ENCODE measurements at places on chromosomes 7 and 10.
A peak's percentile ranks its signal among the peaks of the same experiment; 100 is the strongest.

GRCh38 chr7:129859183-129859582 lies 93.6 kb downstream of the UBE2H start:
- no peak for DNase-seq

- no peak for DNase-seq
These were observed 338 bp downstream of the ATP6V0E2 start for GRCh38 chr7:149873970-149874643.

DNA sequence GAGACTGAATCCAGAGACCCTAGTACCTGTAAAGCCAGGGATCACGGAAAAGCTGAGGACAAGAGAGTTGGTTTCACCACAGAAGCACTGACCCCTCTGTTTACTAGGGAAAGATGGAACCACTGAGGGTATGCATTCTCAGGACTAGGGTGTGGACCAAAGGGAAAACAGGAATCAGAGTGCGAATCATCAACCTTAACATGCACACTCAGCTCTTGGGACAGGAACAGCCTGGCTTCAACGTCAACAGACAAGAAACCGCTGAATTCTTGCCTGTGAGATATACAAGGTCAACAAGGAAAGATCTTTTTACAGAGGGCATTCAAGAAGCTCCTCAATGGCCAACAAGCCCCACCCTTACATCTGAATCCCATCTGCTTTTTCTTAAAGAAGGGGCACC lies 14.9 kb downstream of the TNRC18 start:
- DNase-seq, result no peak

DNA sequence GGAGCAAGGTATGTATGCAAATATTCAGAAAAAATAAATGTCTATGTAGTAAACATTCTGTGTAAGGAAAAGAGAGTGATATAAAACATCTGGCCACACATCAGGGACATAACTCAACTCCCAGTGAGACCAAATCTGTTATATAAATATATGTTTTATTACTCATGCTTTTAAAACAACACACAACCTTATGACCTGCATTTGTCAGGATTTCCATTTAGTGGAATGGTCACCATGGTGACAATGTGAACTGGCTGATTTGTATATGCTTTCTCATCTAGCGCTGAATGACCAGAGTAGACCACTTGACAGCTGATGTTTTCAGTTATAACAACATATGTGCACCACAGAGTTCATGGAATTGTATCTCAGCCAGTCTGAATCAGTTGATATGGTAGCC lies 551.7 kb downstream of the HTR7 start:
- DNase-seq, result peak; percentile 96

GRCh38 chr7:40608321-40609075 lies 473.7 kb downstream of the SUGCT start:
- no peak for DNase-seq

DNA sequence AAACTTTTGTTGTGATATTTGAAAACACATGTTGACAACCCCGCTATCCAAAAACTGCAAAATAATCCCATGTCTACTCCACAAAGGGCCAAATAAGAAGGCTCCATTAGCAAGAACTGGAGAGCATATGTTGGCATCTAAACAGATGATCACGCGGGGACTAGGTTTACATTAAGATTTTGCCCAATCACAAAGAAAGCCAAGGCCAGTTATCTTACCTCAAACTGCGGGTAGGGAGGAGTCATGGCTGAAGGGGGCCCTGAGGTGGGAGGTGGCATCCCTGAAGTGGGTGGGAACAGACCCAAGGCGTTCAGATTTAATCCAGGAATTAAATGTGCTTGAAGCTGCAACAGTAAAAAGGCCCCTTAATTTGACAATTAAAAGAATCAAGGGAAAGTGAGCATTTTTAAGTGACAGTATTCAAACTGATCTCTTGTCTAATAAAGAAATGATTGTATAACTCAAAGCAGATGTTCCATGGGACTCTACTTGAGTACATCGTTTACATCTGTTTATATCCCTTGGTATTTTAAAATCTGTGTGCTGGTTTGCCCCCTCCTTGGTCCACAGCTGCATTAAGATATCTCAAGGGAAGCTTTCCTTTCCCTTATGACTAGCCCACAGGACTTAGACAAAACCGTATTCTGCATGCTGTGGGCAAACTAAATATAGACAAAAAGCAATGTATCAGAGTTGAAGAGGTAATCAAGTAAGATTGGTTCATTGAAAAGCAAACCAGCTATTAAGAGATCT lies 42.9 kb downstream of the MALSU1 start:
- DNase-seq, result no peak

GRCh38 chr10:126387041-126387921 lies 996 bp downstream of the ADAM12 start:
- DNase-seq, result no peak

- no peak for DNase-seq
These were observed 41.3 kb upstream of the CALN1 start for GRCh38 chr7:72453471-72453870.

- no peak for DNase-seq
These were observed 52.1 kb upstream of the NME8 start for GRCh38 chr7:37796138-37796775.

GRCh38 chr7:131106681-131107336 lies 220.9 kb upstream of the MKLN1 start:
- DNase-seq, result no peak

DNA sequence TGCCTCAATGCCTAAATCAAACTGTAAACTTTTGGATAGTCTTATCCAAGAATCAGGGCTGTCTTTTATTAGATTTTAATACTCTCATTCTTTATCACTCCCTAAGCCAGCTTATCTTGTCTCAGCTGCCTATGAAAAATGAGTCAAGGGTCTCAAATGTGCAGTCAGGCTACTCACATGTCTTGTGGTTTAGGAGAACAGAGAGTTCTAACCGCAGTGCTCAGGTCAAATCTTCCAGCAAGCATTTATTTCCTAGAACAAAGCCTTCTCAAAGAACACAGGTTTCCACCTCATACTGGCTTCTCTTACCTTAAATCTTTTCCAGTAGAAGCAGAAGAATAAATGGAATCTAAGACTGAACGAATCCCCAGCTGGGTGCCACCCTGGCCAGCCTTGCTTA lies 23.5 kb downstream of the HTR5A start:
- no peak for DNase-seq

DNA sequence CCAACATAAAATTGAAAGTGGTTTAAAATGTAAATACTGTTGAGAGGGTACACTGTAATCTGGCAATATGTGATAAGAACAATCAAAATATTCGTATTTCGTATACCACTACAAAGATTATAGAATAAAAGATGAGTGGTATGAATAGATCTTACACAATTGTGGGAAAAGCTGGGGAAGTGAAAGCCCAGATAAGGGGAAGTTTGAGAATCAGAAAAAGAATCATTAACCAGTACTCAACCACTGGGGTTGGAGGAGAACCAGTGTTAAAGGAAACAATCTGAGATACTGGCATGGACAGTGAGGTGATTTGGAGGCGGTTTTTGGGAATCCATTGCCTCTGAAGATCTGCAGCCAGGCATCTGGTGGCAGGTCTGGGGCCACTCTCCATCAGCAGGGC lies 59.7 kb upstream of the CDK14 start:
- no peak for DNase-seq

GRCh38 chr7:70681469-70682350 lies 450.2 kb upstream of the GALNT17 start:
- no peak for DNase-seq

- DNase-seq, result no peak
These were observed 102.2 kb downstream of the MYOF start for GRCh38 chr10:93379731-93380575.

DNA sequence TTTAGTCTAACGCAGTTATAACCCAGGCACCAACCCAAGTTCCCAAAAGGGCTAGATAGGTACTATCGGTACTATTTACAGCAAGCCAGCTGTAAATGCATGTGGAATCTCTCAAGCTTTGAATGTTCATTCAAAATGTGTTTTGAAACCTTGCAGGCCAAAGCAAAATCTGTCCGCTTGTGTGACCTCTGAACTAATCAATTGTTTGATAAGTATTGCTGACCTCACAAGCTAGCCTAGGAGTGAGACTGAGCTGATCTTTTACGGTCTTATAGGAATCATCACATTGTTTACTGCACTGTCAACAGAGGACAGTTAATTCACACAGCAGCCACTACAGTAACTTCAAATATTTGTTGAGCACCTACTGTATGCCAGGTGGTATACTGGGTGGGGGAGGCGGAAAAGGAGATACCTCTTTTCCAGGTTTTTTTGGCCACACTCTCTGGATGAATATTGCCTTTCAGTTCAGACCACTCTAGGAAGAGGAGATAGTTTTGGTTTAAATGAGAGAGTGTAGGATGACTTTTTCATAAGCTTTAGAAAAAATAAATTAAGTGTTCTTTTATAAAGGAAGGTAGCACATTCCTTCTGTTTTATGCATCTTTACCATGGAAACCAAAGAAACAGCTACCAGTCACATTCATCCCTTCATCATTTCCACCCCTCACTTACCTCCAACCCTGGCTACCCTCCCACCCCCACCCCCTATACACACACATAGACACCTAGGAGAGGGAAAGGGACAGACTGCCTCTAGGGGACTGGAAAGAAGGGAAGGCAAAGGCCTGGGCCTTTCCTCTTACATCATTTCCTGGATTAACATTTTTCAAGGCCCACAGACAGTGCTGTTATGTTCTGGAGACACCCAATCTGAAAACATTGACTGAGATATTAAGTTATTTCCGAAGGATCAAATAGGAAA lies 2.4 kb downstream of the PAPSS2 start:
- DNase-seq, result no peak

DNA sequence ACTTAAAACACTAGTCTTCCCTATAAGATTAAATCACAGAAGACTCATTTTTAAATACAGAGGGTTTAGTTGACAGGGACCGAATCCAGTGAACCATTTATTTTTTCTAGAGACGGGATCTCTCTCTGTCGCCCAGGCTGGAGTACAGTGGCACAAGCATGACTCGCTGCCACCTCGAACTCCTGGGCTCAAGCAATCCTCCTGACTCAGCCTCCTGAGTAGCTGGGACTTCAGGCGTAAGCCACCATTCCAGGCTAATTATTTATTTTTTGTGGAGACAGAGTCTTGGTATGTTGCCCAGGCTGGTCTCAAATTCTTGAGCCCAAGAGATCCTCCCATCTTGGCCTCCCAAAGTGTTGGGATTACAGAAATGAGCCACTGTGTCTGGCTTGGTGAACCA lies 20.9 kb upstream of the LYZL1 start:
- no peak for DNase-seq

- no peak for DNase-seq
These were observed 544.2 kb downstream of the CNTNAP2 start for GRCh38 chr7:146660839-146661238.

DNA sequence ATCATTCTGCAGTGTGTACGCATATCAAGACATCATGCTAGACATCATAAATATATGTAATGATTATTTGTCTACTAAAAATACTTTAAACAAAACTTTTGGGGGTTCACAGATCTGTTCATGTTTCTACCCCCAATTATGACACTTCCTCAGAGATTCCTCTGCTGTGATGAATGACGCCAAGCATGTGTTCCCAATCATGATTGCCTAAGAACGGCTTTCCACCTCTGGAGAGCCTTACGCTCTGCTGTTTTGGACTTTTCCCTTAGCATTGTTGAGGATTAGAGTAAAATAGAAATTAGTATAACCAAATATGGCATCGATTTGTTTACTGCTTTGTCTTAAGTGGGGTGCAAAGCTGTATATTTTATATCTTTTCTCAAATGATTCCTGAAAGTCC lies 236.3 kb upstream of the IGFBP3 start:
- no peak for DNase-seq

GRCh38 chr10:86960003-86960862 lies 1.8 kb downstream of the SNCG start:
- DNase-seq, result no peak

All from Panc1 (cell line).